ENCODE measurements at places on chromosomes 16 and 17. TPM values are rescaled to one million over a fixed set of nuclear protein-coding genes. Genes with fewer than 3 reads are reported as not detected.
A peak's percentile ranks its signal among the peaks of the same experiment; 100 is the strongest.

PNMT gene
- not detected for total RNA-seq

DNA sequence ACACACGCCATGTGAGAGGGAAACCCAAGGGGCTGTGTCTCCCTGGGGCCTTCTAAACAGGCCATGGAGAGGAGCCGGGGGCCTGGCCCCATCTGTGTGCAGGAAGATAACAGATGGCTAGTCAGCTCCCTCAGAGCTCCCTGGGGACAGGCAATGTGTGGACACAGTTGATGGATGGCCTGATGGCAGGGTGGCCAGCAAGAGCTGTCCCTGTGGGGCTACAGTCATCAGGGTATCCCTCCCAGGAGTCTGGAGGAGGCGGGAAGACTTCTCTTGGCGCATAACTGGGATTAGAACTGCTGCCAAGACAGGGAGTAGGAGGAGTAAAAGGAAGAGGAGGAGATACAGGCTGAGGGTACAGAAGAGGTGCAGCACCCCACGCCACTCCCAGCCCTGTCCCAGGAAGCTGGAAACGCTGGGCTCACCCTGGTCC, 17.3 kb downstream of the MYO18A start:
- DNase-seq: no peak

LAT gene
- 0.38 TPM for total RNA-seq

DNA sequence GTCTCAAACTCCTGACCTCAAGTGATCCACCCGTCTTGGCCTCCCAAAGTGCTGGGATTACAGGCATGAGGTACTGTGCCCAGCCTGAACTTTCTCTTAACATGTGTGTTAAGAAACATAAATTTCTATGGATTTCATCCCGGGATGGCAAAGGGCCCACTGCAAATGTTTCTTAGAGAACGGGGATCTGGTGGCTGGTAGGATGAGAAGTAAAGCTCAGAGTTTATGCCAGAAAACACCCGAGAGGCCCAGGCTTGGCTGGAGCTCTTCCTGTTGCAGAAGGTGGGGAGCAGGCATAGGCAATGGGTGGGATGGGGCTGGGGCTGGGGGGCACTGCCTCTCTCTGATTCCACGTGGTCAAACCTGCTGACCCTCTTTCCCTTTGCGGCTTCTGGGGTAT, 5.6 kb upstream of the CARHSP1 start:
- no peak for DNase-seq

- DNase-seq: no peak
Measured at GRCh38 chr17:59199398-59199797, 10.4 kb upstream of the SMG8 start.

RNF227 gene
- total RNA-seq: 7.8 TPM

DNA sequence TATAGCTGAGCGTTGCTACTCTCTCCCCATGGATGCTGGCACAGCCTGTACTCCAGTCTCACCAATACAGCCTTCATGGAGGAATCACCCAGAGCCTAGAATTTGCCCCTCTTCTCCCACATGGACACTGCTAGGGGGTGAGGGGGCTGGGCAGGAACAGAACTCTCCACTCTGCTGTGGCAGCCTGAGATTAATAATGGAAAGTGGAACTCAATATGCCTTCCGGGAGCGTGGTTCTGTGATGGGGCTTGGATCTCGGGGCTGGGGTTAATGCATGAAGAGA, 1.2 kb downstream of the SLC9A5 start:
- no peak for DNase-seq

GRCh38 chr16:30413112-30413806, 5.9 kb downstream of the ZNF771 start:
- DNase-seq: peak; percentile 42
